ENCODE measurements at places on chromosomes 7 and 10. TPM values are rescaled to one million over a fixed set of nuclear protein-coding genes. Genes with fewer than 3 reads are reported as not detected.

The AZGP1 gene
- not detected for total RNA-seq

The ENTPD1 gene
- total RNA-seq = 4.6 TPM

The SPAM1 gene
- not detected for total RNA-seq

The OR6V1 gene
- total RNA-seq = not detected

The RALA gene
- 26.7 TPM for total RNA-seq

The ASIC3 gene
- total RNA-seq = 11.0 TPM

- no peak for DNase-seq
Measured at GRCh38 chr10:5971886-5972285, 5.5 kb downstream of the IL15RA start.

- DNase-seq = no peak
Measured at GRCh38 chr7:134504660-134505164, 22.7 kb upstream of the AKR1B10 start.

DNA sequence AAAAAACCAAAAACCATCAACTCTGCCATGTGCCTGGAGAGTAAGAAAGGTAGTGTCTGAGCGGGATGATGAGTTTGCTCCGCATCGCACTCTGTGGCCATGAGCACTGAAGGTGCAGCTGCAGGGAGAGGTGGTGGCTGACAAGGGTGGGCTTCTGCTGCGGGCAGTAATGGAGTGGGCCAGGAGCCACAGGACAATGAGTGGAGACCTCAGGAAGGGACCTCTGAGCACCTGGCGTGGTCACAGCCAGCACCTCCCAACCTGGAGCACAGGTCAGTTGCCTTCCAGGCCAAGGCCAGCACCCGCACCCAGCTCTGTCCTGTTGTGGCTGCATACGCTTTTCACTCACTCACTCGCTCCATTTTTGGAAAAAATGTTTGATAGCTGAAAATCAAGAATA is 115.5 kb downstream of the ANKRD61 start:
- no peak for DNase-seq

DNA sequence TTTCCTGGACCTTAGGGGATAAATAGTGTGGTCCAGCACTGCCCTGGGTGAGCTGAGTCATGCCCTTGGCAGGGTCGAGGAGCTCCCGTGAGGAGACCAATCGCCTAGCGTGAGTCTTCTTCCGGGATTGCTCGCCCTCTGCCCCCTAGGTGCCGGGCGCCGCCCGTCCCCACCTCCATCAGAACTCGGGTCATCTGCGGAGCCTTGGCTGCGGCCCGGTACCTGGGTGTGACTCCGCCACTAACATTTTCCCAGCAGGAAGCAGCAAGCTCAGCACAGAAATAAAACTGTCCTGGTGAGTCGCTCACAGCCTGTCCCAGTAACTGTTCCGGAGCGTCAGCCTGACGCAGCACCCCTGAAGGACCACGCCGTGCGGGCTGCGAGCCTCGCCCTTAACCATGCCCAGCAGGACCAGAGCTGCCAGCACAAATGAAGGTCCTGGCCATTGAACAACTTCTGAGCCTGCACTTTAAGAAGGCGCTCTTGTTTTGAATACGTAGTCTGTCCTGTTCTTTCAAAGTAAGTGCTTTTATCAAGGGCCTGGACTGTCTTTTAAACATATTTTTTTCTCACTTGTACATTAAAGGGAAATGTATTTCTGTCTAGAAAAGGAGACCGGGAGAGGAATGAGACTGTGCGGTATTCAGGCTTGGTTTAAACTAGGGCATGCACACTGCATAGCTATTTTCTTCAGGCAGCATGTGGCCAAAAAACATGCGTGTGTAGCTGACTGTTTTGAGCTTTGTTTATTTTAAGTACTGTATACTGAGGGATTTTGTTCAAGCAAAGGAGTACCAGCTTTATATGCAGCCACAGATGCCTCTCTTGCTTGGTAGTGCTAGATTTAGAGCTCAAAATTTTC is 136.7 kb downstream of the HECW1 start:
- DNase-seq = no peak

All from T-cell (primary cell).